Fibroblast of upper back skin (primary cell): ENCODE measurements at places on chromosomes 12 and 14.
A peak's percentile ranks its signal among the peaks of the same experiment; 100 is the strongest.

GRCh38 chr12:3291939-3292338 lies 199.1 kb upstream of the PRMT8 start:
- no peak for DNase-seq

DNA sequence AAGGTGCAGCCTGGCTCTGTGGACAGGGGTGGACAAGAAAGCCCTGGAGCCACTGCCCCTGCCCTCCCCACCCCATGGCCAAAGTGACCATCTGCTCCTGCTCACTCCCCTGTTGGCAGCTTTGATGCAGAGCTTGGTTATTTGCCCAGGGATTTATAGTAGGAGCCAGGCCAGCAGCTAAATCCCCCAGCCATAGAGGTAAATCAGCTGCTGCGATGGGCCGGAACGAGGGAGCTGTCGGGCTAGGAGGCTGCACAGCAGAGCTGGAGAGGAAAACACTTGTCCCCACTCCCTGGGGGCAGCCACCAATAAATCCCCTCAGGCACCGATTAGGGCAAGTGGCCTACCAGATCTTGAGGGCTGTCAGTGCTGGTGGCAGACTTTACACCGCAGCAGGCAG lies 26.0 kb downstream of the SMUG1 start:
- DNase-seq, result no peak

GRCh38 chr14:106318700-106319099 lies 792.3 kb downstream of the TMEM121 start:
- no peak for DNase-seq

DNA sequence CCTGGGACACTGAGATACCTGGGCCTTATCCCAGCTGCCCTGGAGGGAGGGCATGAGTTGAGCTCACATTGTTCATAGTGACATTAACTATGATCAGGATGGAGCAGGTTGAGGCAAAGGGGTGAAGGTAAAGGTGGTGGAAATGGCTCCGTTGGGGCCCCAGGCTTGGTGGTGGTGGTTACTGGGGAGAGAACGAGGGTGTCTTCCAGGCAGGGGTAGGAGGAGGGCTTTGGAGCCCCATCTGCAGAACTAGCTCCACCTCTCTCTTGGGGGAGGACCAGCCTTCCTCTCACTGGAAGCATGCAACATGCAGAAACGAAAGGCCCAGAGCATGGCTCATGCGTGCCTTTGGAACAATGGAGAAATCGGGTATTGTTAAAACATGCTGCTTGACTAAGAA lies 217.0 kb downstream of the SLC41A2 start:
- DNase-seq, result no peak

DNA sequence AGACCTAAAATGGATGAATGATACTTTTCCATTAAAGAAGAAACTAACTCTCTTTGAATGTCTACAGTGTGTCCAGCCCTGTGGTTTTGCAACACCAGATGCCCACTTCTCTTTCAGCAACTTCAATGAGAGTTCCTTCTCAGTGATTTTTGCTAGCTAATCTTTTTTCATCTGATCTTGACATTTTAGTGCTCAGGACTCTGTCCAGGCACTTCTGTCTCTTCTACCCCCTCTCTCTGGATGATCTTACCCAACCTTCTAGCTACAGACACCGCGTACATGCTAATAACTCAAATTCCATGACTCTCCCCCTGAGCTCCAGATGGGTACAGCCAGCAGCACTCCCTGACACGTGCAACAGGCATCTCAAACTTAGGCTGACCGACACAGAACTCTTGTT lies 161.1 kb upstream of the FOXN3 start:
- DNase-seq, result peak; percentile 54

DNA sequence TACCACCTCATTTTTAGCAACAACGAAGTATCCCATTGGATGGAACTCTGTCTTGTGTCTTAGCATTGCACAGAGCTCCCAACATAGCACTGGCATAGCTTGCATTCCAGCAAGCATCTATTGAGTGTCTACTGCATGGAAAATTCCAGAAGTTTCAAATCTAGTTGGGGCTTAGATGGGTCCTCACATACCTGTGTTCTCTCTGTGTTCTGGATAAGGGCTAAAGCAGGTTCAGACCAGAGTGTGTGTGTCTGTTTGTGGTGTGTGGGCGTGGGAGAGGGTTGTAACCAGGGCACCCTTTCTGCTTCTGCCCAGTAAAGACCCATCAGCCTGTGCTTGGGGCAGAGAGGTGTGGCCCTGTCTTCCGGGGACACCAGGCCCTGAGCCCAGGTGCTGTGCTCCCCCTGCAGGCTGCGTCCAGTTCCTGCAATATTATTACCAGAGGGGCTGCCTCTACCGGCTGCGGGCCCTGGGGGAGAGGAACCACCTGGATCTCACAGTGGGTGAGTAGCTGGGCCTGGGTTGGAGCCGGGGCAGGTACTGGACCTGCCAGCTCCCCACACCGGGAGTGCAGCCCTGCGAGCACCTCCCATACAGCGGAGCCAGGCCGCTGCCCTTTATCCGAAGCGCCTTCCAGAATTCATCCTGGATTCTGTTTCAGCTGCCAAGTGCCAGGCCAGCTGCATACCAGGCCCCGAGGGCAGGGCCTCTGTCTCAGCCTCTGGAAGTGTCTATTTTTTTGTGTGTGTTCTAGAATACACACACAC lies 20.3 kb downstream of the RHOF start:
- peak; percentile 52 for DNase-seq

- DNase-seq, result no peak
Observed at GRCh38 chr14:95620659-95621059, 65.6 kb upstream of the TCL1B start.

DNA sequence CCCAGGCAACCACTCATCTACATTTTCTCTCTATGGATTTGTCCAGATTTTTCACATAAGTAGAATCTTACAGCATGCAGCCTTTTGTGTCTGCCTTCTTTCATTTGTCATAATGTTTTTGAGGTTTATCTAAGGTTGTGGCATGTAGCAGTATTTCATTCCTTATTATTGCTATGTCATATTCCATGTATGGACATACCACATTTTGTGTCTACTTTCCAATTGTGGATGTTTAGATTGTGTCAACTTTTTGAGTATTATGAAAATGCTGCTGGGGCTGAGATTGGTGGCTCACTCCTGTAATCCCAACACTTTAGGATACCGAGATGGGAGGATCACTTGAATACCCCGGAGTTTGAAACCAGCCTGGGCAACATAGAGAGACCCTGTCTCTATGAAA lies 3.2 kb upstream of the ATXN2 start:
- DNase-seq, result no peak

DNA sequence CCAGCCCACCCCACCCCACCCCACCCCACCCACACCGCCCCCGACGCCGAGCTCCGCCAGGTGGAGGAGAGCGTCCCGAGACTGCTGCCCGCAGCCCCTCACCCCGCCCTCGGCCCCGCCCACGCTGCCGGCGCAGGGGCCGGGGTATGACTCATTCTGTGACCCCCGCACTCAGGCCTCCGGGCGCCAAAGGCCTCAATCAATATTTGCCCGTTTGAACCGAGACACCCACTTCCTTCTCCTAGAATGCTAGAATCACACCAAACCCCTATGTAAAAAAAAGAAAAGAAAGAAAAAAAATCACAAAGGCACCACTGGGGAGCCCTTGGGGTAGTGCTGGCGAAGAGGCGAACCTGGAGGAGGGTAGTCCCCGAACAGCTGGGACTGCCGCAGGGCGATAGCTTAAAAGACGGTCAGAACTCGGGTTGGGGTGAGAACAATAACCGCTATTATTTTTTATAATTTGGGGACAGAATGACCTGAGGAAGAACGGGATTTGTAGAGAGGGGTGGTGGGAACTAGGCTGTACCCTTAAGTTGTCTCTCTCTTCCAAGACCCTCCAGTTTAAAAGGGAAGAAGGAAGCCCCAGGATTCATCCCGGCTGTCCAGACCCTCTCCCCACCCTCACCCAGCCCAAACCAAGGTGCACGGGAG lies 894 bp downstream of the KRT8 start:
- DNase-seq, result peak; percentile 47

- DNase-seq, result peak; percentile 77
Observed at GRCh38 chr12:6345319-6346091, 3.6 kb upstream of the TNFRSF1A start.

DNA sequence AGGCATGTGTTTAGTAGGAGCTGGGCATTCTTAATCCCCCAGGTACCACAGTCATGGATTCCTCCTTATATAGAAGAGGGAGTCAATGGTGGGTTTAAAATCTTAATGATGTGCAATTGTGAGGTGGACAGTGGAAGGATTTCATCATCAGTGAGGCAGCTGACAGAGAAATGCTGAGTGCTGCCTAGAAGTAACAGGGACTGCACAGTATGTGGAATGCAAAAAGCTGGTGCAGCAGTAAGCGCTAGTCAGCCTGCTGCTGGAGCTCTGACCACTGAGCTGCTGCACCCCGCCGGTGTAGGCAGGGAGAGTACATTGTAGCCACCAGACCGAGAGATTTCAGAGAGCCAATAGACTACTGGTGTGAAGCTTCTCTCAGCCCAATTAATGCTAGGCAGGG lies 80.5 kb upstream of the DACT1 start:
- DNase-seq, result peak; percentile 32

GRCh38 chr14:101963052-101963451 lies 1.3 kb upstream of the DYNC1H1 start:
- no peak for DNase-seq

DNA sequence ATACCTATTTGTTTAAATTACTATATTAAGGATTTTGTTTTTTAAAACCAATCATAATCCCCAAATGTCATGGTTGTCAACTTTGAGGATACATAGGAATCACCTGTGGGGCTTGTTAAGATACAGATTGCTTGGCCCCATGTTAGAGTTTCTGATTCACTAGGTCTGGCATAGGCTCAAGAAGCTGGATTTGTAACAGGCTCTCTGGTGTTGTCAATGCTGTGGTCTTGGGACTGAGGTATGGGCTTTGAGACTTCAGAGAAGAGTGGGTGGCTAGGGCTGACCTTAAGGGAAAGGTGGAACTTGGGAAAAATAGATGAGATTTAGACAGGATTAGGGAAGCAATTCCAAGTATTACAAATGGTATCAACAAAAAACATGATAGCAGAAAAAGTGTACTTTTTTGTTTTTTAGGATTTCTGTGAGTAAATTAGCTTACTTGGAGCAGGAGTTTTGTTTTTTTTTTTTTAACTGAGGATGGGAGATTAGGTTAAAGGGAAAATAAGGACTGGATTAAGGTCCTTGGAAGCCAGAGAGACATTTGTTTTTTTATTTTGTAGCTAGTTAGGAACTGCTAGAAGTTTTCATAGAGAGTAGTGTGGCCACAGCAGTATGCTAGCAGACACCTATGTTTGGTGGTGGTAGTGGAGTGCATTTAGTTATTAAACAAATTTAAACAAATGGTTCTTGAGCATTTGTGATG lies 88.6 kb downstream of the RAD51B start:
- peak; percentile 58 for DNase-seq

- peak; percentile 68 for DNase-seq
Observed at GRCh38 chr12:93050026-93050747, 121.1 kb upstream of the EEA1 start.

DNA sequence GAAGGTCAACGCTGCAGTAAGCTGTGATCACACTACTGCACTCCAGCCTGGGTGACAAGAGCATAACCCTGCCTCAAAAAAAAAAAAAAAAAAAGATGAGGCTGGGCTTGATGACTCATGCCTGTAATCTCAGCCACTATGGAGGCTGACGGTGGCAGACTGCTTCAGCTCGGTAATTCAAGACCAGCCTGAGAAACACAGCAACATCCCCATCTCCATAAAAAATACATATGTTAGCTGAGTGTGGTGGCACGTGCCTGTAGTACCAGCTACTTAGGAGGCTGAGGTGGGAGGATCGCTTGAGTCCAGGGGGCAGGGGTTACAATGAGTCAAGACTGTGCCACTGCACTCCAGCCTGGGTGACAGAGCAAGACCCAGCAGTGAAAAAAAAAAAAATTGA lies 50.4 kb downstream of the GXYLT1 start:
- DNase-seq, result peak; percentile 43

GRCh38 chr14:53218161-53218560 lies 65.0 kb upstream of the DDHD1 start:
- no peak for DNase-seq
